NCI-H187 treated with DMSO at 0.1 percent for 48 hours (cell line): ENCODE measurements at places on chromosomes 13 and 19.

- no peak for DNase-seq
Observed at GRCh38 chr19:39325778-39326665, 5.4 kb upstream of the LRFN1 start.

- DNase-seq: no peak
Observed at GRCh38 chr13:28527629-28528028, 32.7 kb upstream of the FLT1 start.

DNA sequence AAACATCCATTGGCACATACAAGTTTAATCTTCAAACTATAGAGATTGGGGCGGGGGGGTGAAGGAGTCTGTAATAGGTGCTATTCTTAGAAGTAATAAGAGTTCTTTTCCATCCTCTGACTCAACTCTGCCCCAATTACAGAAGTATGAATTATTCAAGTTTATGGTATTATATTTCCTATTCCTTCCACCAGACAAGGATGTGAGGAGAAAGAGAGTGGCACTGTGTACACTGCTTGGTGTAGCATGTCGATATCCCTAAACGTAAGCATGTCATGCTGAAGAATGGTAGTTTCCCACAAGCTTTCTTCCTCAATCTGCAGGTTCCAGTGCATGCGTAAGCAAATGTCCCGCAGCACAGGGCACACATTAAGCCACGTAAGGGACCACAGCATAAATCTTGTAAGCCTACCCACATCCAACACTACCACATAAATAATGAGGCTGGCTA, 14.1 kb downstream of the BRD4 start:
- DNase-seq: no peak

- DNase-seq: no peak
Observed at GRCh38 chr13:95643571-95643935, 953 bp downstream of the DZIP1 start.

GRCh38 chr13:98203646-98204326, 26.7 kb upstream of the RNF113B start:
- DNase-seq: no peak
